ENCODE measurements at places on chromosomes 13 and 19.

DNA sequence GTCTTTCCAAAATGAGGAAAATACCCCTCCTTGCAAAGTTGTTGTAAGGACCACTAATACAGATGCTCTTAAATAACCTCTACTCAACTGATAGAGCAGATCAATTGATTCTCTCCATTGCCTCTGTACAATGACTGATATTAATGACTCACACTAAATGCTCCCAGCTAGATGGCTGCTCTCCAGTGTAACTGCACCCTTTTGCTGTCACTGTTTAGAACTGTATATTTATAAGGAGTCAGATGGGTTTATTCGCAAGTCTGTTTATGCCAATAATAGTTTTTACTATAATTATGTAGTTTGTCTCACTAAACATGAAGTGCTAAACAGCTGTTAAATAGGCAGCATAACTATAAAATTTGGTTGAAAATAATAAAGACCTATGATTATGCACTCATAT, 21.0 kb upstream of the N4BP2L1 start:
- no peak for DNase-seq

- DNase-seq, result peak; percentile 45
These were observed 949 bp downstream of the RAB3A start for GRCh38 chr19:18202778-18203407.

DNA sequence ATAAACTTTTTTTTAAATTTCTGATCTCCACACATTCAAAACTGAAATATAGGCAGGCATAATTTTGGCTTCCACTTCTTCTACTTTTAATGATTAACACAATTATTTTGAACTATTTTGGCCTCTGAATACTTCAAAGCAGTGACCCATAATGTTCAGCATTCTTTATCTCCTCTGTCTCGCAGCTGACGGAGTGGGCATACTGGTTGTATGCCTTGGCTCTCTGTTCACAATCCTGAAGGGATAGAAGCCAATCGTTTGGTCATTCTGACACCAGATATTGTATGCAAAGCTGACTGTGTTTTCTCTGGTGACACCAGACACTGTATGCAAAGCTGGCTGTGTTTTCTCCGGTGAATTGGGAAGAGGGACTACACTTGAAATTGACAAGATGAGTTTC, 833.0 kb downstream of the EFNB2 start:
- no peak for DNase-seq

GRCh38 chr19:38425810-38426466, at the start of gene RASGRP4:
TSS of gene RASGRP4 (minus strand) at chr19:38426219. CDS start at chr19:38426091, 128 bp downstream.
- no peak for DNase-seq

- DNase-seq, result no peak
These were observed 400.2 kb downstream of the KCNRG start for GRCh38 chr13:50415428-50415827.

DNA sequence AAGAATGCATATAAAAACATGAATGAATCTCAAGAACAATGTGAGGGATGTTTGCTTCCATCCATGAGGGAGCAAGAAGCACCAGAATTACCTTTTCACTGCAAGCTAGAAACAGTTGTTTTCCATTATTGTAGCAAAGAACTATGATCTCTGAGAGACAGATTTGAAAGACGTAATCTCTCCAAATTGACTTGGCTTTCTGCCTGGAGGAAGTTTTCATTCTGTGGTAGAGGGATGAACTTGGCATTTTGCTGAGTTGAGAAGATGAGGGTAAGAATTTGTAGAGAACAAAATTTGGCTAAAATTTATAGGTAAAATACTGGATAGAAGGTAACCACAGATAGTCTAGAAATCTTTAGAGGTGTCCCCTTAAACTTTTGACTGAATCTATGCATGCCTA, 496.8 kb downstream of the TDRD3 start:
- no peak for DNase-seq
